ENCODE measurements at places on chromosomes 7 and 10. TPM values are rescaled to one million over a fixed set of nuclear protein-coding genes. Genes with fewer than 3 reads are reported as not detected.

NACAD gene
- 5.0 TPM for total RNA-seq

TRPV6 gene
- 2.5 TPM for total RNA-seq

ANXA8 gene
- total RNA-seq, result not detected

NPY4R gene
- total RNA-seq, result 1.9 TPM

C10orf143 gene
- total RNA-seq, result 1.6 TPM

DNA sequence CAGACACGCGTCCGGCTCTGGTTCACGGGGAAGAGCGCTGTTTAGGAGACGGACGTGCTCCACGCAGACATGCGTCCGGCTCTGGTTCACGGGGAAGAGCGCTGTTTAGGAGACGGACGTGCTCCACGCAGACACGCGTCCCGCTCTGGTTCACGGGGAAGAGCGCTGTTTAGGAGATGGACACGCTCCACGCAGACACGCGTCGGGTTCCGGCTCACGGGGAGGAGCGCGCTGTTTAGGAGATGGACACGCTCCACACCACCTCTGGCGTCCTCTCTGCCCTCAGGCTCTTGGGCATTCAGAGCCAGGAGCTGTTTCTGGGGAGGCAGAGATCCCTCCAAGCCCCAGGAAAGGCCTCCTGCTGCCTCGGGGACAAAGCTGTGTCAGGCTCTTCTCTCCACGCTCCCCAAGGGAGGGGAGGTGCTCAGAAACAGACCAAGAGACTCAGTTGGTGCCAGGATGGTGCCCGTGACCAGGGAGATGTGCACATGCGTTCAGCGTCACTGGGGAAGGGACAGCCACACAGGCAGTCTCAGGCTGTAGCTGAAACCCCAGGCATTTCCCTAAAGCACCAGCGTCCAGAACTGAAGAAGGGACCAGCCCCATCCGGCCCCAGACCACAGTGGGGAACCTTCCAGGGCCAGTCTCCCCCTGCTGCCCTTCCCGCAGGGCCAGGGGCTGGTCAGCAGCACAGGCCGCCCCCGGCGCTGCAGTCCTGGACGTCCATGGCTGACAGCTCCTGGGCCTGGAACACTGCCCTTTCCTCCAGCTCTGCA, 175.6 kb downstream of the ELFN1 start:
- no peaks in the 10 kb centered on the region for H3K36me3 ChIP-seq
- no peak overlapping the region for H3K27ac ChIP-seq
- H3K4me3 ChIP-seq, result no peak overlapping the region
- no peaks in the 10 kb centered on the region for H3K27me3 ChIP-seq
- peak; percentile 21 for DNase-seq

DNA sequence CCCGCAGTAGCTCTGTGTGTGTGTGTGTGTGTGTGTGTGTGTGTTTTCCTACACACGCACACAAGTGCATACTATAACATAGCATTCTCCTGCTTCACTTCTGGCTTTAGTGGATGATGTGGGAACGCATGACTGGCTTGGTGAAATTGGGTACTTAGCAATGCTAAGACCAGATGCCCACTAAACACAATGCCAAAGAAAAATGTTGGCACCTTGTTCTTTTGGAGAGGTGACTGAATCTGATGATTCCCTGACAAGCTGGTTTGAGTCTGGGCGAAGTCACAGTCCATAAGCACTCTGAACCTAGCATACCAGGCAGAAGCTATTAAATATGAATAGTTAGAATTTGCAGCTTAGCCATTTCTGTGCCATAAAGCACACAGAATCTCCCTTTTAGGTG, 68.0 kb upstream of the CDCA7L start:
- no peak overlapping the region for H3K27ac ChIP-seq
- no peaks in the 10 kb centered on the region for H3K4me1 ChIP-seq
- H3K36me3 ChIP-seq, result no peaks in the 10 kb centered on the region
- no peaks in the 10 kb centered on the region for H3K27me3 ChIP-seq
- no peak for DNase-seq

GRCh38 chr7:2631946-2632732, at the start of gene TTYH3:
TSS of gene TTYH3 (plus strand) at chr7:2631986. CDS start at chr7:2632156, 170 bp downstream.
- peaks cover 57% of the 10 kb centered on the region for H3K4me1 ChIP-seq
- peak within 1 kb of the TSS; percentile 89 for H3K27ac ChIP-seq
- H3K27me3 ChIP-seq, result no peaks in the 10 kb centered on the region
- peak; percentile 64 for DNase-seq
- H3K36me3 ChIP-seq, result no peaks in the 10 kb centered on the region
- H3K4me3 ChIP-seq, result peak within 1 kb of the TSS; percentile 65

- H3K36me3 ChIP-seq, result no peaks in the 10 kb centered on the region
- no peak overlapping the region for H3K4me3 ChIP-seq
- no peaks in the 10 kb centered on the region for H3K4me1 ChIP-seq
- DNase-seq, result no peak
- H3K27me3 ChIP-seq, result no peaks in the 10 kb centered on the region
These were observed 14.2 kb downstream of the ZNF365 start for GRCh38 chr10:62388328-62388727.

DNA sequence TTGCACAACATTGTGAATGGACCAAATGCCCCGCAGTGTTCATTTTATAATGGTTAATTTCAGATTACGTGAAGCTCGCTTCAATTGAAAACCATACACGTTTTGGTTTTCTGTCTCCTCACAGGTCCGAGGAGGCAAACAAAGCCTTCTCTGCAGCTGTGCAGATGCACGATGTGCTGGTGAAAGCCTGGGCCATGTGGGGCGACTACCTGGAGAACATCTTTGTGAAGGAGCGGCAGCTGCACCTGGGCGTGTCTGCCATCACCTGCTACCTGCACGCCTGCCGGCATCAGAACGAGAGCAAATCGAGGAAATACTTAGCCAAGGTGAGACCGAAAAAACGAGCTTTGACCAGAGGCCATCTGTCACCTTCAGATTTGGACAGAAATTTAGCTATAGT, 110.3 kb downstream of the TRRAP start:
- no peaks in the 10 kb centered on the region for H3K4me1 ChIP-seq
- H3K4me3 ChIP-seq, result no peak overlapping the region
- H3K36me3 ChIP-seq, result no peaks in the 10 kb centered on the region

DNA sequence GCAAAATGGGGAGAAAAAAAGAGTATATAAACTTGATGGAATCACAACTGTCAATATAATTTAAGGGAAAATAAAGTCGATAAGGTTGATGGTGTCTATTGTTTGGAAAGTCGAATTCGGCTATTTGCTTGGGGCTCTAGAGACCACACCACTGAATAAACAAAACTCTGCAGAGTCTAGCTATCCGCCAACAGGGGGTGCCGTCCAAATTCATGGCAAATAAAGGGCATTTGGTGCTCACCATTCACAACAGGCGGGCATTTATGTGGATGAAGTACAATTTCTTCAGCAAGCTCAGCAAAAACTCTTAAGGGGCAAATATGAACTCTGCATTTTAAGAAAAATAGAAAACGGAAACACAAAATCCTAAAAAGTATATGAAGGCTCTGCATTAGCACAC, 23.3 kb downstream of the CD36 start:
- H3K36me3 ChIP-seq, result no peaks in the 10 kb centered on the region
- H3K4me1 ChIP-seq, result no peaks in the 10 kb centered on the region
- H3K27ac ChIP-seq, result no peak overlapping the region
- no peak for DNase-seq
- H3K4me3 ChIP-seq, result no peak overlapping the region
- no peaks in the 10 kb centered on the region for H3K27me3 ChIP-seq

- H3K36me3 ChIP-seq, result no peaks in the 10 kb centered on the region
- H3K4me1 ChIP-seq, result no peaks in the 10 kb centered on the region
- DNase-seq, result no peak
- no peak overlapping the region for H3K27ac ChIP-seq
These were observed 13.3 kb downstream of the ZCCHC24 start for GRCh38 chr10:79431891-79432831.

GRCh38 chr7:37443627-37444026, 5.0 kb downstream of the ELMO1 start:
- no peaks in the 10 kb centered on the region for H3K27me3 ChIP-seq
- no peak for DNase-seq
- H3K27ac ChIP-seq, result no peak overlapping the region
- H3K4me1 ChIP-seq, result no peaks in the 10 kb centered on the region

DNA sequence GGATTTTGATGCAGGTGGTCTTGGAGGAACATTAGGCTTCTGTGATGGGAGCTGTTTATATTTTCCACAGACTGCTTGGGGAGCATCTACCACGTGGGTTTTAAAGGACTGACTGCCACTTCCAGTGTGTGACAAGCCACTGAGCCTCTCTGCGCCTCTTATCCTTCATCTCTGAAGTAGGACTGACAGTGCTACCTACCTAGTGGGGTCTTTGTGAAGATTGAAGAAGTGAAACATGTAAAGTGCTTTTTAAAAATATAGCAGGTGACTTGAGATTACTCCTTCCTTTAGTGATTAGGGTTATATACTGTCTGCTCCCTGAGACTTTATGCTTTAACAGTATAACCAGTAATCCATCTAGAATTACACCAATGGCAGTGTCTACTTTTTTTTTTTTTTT, 29.9 kb downstream of the NKX2-3 start:
- H3K36me3 ChIP-seq, result no peaks in the 10 kb centered on the region
- H3K27ac ChIP-seq, result no peak overlapping the region
- no peaks in the 10 kb centered on the region for H3K27me3 ChIP-seq
- H3K4me3 ChIP-seq, result no peak overlapping the region
- DNase-seq, result no peak
